ENCODE measurements at places on chromosomes 1 and 21. TPM values are rescaled to one million over a fixed set of nuclear protein-coding genes. Genes with fewer than 3 reads are reported as not detected.

S100A7 gene
- 0.43 TPM for polyA plus RNA-seq

RAD54L gene
- 16.7 TPM for polyA plus RNA-seq

DNA sequence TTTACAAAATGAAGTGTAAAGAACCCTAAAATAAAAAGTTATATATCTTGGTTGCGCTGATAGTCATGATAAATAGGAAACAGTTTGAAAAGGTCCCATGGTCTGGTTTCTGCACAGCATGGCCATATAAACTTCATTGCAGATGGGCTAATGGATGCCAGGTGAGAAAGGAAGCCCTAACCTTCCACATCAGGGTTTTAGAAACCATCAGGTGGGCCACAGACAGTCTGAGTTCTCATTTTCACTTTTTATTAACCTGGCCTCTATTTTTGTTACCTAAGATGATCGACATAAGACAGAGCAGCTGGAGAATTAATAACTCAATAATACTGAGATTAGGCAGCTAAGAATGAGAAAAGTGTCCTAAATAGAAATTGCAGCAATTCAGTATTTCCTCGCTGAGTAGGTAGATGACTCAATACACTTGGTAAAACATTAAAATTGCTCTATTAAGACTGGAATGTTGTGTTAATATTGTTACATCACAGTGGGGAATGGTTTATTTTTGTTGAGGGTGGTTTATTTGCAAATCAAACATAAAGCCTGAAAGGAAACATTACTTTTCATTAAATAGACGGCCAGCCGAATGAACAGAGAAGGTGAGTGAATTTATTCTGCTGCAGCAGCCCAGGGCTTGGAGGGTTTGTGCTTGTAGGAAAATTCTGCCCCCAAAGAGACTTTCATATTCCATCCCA lies 21.1 kb downstream of the C1orf21 start:
- no peak for DNase-seq

OR2L2 gene
- polyA plus RNA-seq, result 0.13 TPM

TEDDM1 gene
- 0.20 TPM for polyA plus RNA-seq

GRCh38 chr21:42569732-42570301 lies 56.2 kb downstream of the SLC37A1 start:
- no peak for DNase-seq

DNA sequence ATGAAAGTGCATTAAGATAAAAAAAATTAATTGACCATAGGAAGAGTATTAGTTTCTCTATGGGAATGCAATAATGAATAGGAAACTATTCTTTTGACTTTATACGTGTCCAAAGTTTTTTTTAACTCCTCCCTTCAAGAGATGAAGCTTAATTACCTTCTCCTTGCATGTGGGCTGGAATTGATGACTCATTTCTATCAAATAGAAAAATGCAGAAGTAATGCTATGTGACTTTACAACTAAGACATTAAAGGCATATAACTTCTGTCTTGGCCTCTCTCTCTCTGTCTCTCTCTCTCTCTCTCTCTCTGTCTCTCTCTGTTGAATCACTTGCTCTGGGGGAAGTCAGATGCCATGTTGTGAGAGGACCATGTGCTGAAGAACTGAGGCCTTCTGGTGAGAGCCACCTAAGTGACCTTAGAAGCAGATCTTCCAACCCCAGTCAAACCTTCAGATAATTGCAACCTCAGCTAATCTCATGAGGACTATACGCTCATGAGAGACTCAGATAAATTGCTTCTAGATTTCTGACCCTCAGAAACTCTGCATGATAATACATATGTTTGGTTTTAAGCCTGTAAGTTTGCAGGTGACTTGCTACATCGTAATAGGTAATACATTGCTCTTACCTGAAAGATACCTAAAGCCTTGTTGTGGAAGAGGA lies 414.2 kb downstream of the KCNT2 start:
- no peak for DNase-seq

GRCh38 chr1:119595606-119596005 lies 52.5 kb downstream of the ZNF697 start:
- no peak for DNase-seq

GRCh38 chr1:181033799-181034451 lies at the start of gene MR1:
Gene MR1 (plus strand): TSS chr1:181033983. CDS start chr1:181034008, 25 bp downstream.
- peak; percentile 80 for DNase-seq

- no peak for DNase-seq
Measured at GRCh38 chr1:236348071-236348470, 46.0 kb upstream of the EDARADD start.

- DNase-seq, result no peak
Measured at GRCh38 chr1:106111044-106111443, 945.4 kb upstream of the PRMT6 start.

GRCh38 chr1:44072204-44072603 lies 40.9 kb upstream of the SLC6A9 start:
- DNase-seq, result no peak

GRCh38 chr1:231933711-231934626 lies 307.4 kb downstream of the DISC1 start:
- no peak for DNase-seq

DNA sequence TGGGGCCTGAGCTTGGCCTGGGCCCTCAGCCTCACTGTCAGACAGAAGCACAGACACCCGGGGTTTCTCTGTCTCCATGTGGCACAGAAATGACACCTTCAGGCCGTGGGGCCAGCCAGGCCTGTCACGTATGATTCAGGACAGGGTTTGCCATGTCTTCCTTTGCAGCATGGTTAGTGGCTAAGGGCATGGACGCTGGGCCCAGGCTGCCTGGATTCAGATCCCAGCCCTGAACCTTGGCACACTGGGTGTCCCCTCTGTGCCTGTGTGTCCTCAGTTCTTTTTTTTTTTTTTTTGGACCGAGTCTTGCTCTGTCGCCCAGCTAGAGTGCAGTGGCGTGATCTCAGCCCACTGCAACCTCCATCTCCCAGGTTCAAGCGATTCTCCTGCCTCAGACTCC lies 73.6 kb downstream of the SPSB1 start:
- no peak for DNase-seq

- DNase-seq, result no peak
Measured at GRCh38 chr1:89363196-89363595, 663 bp upstream of the GBP6 start.

OR2T12 gene
- polyA plus RNA-seq, result 0.07 TPM

GRCh38 chr21:36524477-36524876 lies 44.6 kb upstream of the CLDN14 start:
- DNase-seq, result no peak

DNA sequence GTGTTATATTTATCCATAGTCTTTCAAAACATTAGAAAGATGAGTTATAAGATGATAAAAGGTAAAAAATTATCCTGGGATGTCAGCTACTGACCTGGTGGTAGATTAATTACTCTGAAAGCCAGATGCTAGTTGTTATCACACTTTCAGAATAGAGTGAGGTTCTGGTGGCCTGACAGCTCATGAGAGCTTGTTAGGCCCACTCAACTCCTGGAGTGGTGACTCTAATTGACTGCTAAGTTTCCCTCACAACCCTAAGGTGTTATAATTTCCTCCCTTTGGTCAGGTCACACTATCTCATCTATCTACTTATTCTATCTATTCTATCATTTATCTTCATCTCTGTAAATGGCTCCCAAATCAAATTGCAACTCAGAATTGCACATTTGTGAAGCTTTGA lies 90.1 kb downstream of the ZNF648 start:
- no peak for DNase-seq

DNA sequence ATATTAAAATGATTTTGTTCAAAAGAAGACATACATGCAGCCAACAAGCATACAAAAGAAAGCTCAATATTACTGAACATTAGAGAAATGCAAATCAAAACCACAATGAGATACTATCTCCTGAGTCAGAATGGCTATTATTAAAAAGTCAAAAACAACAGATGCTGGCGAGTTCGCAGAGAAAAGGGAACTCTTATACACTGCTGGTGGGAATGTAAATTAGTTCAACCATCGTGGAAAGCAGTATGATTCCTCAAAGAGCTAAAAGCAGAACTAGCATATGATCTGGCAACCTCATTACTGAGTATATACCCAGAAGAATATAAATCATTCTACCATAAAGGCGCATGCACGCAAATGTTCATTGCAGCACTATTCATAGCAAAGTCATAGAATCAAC lies 126.0 kb upstream of the HMCN1 start:
- DNase-seq, result no peak

GRCh38 chr21:39388811-39389155 lies 39.9 kb upstream of the HMGN1 start:
- no peak for DNase-seq

TRIM58 gene
- polyA plus RNA-seq, result 1.0 TPM

- no peak for DNase-seq
Measured at GRCh38 chr1:107264561-107264960, 123.7 kb downstream of the NTNG1 start.

Data from left kidney (tissue), 8 donors.